Activated CD4-positive, alpha-beta memory T cell treated with anti-CD3 and anti-CD28 coated beads for 36 hours (primary cell): ENCODE measurements at places on chromosomes 6 and 20. TPM values are rescaled to one million over a fixed set of nuclear protein-coding genes. Genes with fewer than 3 reads are reported as not detected.

The TFAP2B gene
- not detected for total RNA-seq

The SLC22A23 gene
- 1.0 TPM for total RNA-seq

The CAGE1 gene
- total RNA-seq, result 0.12 TPM

The PDE7B gene
- total RNA-seq, result 0.12 TPM

The MTRF1L gene
- 16.9 TPM for total RNA-seq

The MUC21 gene
- total RNA-seq, result not detected

The ZFP57 gene
- total RNA-seq, result not detected

The IMPG1 gene
- total RNA-seq, result not detected

The UNC5CL gene
- total RNA-seq, result 2.5 TPM

The KCNS1 gene
- 0.45 TPM for total RNA-seq

The APOM gene
- 3.1 TPM for total RNA-seq

The EMILIN3 gene
- total RNA-seq, result not detected

The GNMT gene
- total RNA-seq, result not detected

The CENPW gene
- 84.7 TPM for total RNA-seq
